ENCODE measurements at places on chromosomes 1 and 21.

GRCh38 chr21:37412603-37413360 lies 46.2 kb downstream of the DYRK1A start:
- DNase-seq, result no peak

- no peak for DNase-seq
These were observed 769 bp downstream of the GPSM2 start for GRCh38 chr1:108877348-108878159.

DNA sequence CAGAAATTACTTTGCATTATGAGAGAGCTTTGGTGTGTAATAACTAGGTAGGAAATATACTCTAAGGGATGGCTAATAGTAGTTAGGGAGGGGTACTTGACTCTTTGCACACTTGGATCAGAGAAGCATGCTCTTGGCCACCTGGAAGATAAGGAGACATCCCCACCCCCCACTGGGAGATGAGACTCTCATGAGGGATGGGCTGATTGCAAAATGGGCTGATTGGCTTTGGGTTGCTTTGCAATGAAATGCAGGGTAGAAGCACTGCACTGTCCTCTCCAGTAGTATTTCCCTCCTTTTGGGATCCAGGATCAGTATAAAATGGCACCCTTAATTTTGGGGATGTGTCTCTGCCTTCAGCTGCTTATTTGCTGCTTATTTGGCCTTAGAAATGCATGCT lies 71.2 kb upstream of the EPS8L3 start:
- DNase-seq, result no peak

DNA sequence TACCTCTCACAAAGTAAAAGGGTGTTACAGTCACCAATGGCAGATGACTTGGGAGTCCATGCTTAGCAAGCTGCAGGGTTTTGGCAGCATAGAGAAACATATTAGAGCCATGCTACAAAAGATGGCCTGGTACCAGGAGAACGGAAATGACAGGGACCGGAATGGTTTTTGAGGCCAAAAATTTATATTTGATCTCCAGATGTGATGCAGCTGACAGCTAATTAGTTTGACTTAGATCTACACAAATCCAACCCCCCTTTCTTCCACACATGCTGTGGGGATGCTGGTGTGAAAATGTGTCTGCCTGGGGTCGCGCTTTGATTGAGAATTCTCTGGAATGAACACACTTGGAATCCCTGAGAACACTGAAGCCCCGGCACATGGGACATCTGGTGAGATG lies 26.5 kb downstream of the SYF2 start:
- no peak for DNase-seq

DNA sequence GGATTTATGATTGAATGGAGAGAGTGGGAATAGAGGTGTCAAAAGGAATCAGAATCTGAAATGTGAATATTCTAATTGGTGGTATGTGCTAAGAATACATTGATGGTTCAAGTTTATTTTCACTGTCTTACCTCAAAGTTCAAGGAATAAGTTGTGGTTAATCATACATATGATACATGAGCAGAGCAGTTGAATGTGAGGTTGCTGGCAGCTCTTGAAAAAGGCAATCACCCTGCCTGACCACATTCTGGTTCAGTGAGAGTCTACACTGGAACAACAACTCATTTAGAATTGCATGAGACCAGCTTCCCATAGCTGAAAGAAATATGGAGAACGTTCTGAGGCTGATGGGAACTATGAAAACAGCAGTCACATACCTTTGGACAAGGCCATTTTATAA lies 68.3 kb upstream of the ARHGAP29 start:
- no peak for DNase-seq

GRCh38 chr1:169044296-169044695 lies 62.2 kb upstream of the ATP1B1 start:
- DNase-seq, result no peak

GRCh38 chr1:8821084-8821483 lies 3.6 kb upstream of the RERE start:
- no peak for DNase-seq

- DNase-seq, result no peak
These were observed at the start of gene CCDC18 for GRCh38 chr1:93180723-93181613. Gene CCDC18, plus strand, starts transcription at chr1:93180724. Its CDS starts 2,638 bp downstream, at chr1:93183362.

- DNase-seq, result no peak
These were observed 70.7 kb upstream of the ESRRG start for GRCh38 chr1:216793973-216794372.

- DNase-seq, result no peak
These were observed 129.5 kb upstream of the DSCAM start for GRCh38 chr21:40976198-40977109.

- DNase-seq, result no peak
These were observed 436.8 kb downstream of the CAMTA1 start for GRCh38 chr1:7221826-7222694.

- DNase-seq, result no peak
These were observed 35.2 kb downstream of the CCN1 start for GRCh38 chr1:85615586-85616363.

DNA sequence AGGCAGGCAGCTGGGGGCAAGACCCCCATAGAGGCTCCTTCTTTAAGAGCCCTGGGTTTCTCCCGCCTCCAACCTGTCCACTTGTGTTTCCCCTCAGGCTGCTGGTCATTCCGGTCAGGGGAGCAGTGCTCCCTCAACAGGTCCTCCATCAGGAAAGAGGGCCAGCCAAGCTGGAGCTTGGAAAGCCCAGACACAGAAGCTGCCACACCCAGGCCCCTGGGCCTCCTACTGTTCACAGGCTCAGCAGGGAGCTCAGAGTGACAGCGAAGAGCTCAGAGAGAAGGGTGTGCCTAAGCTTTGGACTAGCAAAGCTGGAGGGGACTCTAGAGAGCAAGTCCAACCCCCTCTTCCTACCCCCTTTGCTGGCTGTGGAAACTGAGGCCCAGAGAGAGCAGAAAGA lies 10.3 kb upstream of the CDCP2 start:
- no peak for DNase-seq

GRCh38 chr1:86714159-86714558 lies 9.8 kb downstream of the SH3GLB1 start:
- no peak for DNase-seq
